ENCODE measurements at places on chromosomes 3 and 15.
A peak's percentile ranks its signal among the peaks of the same experiment; 100 is the strongest.

GRCh38 chr3:141227752-141228151, 3.9 kb upstream of the PXYLP1 start:
- no peak for DNase-seq

DNA sequence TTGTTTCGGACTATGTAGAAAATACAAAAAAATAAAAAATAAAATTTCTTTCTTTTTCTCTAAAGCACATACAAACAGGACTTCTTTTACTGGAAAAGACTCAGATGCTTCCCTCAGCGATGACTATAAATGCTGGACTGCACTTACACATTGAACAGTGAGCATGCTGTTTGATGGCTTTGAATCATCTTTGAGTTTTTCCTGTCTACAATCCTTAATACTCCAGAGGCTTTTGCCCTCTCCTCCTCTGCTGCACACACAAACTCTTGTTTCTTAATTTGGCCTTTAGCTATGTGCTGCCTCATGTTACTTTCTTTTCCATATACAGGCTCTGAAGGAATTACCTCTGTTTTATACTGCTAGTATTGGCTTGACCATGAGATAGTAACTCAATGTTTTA, 575.1 kb downstream of the EPHA3 start:
- DNase-seq = no peak

DNA sequence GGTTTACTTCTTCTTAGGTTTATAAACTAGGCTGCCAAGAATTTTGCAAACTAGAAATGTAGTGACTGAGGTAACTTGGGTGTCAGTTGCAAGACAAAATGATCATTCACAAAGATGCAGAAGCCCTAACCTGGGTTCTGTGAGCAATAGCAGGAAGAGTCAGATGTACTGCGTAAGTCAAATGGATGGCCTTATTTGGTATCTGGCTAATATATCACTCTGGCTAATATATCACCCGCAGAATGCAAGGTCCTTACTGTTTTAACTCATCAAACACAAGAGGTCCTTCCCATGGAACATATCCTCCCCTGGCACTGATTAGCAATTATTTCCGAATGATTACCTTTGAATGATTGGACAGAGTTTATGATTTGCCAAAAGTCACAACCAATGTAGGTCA, 37.4 kb downstream of the RBMS3 start:
- DNase-seq = peak; percentile 44

DNA sequence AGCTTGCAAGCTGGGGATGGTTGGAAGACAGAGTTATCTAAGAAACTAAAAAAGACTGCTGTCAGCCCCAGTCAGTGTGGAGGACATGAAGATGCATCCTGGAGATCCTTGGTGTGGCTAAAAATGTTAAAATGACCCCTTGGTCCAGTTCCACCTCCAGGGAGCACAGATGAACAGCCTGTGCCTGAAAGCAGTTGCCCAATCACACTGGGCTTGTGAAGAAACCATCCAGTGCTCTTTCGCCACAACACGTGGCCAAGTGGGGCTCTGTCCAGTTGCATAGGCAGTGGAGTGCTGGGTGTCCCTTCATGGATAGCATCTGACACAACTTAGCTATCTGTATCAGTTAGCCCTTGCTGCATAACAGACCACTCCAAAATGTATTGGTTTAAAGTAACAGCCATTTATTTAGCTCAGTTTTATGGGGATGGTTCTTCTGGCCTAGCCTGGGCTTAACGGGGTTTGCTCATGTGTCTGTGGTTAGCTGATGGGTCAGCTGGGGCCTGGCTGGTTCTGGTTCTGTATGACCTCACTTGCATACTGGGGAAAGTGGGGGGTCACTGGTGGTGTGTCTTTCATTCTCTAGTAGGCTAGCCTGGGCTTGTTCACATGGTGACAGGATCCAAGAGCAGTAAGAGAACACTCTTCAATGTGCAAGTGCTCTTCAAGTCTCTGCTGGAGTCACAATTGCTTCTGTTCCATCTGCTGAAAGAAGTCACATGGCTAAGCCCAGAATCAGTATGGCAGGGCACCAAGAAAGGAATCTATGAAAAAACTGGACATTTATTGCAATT, 226.2 kb downstream of the PDCD6IP start:
- no peak for DNase-seq

DNA sequence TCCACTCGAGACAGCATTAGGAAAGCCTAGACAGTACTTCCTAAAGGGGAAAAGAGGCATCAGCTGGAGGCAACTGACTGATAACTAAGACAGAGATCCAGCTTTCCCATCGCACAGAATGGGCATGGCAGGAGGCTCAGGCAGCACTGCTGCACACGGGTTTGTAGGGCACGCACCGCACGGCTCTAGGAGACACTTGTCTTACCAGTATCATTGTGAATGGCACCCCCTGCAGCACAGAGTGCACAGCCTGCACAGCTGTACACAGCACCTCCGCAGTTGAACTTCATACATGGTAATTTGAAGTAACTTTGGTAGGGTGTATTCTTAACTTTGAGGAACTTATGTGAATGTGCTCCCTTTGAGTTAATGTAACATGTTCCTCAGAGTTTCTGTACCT, 281.6 kb downstream of the PLCL2 start:
- no peak for DNase-seq

GRCh38 chr3:129632977-129633376, 26.5 kb upstream of the PLXND1 start:
- no peak for DNase-seq

DNA sequence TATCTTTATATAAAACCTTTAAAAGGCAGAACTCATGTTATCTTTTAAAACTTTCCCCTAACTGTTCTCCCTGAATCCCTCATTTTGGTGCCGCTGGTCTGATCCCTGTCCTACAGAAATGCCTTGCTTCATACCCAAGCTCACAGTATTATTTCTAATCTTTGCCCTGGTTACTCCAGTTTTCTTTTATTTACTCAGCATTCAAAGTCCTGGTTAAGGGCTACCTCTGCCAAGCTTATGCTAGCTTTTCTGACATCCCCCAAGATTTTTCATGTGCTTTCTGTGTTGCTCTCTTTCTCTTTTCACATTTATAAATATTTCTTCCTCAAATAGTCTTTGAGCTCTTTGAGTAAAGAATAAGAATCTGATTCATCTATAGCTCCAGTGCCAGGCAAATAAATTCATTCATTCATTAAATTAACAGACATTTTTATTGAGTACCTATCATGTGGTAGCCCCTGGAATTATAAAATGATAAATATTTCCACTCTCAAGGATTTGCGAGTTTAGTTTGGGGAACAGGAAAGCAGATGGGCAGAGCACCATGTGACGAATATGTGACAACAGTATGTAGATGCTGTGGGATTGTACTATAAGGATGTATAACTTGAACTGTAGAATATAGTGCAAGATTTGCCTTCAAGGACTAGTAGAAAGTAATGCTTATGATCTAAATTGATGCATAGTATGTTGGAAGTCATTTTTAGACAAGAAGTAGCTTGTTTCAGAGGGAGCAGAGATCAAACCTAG, 247.5 kb downstream of the LPP start:
- no peak for DNase-seq

- DNase-seq = no peak
Observed at GRCh38 chr3:101602731-101603130, 28.8 kb downstream of the PCNP start.

GRCh38 chr15:72365844-72366243, 10.0 kb downstream of the HEXA start:
- DNase-seq = no peak

- DNase-seq = no peak
Observed at GRCh38 chr15:73298522-73299245, 70.1 kb downstream of the HCN4 start.

GRCh38 chr3:138686771-138687221, 78.2 kb downstream of the FAIM start:
- DNase-seq = peak; percentile 82

GRCh38 chr3:23665741-23666140, 140.0 kb upstream of the UBE2E1 start:
- DNase-seq = no peak

- no peak for DNase-seq
Observed at GRCh38 chr3:51887620-51888019, 12.2 kb upstream of the IQCF5 start.

DNA sequence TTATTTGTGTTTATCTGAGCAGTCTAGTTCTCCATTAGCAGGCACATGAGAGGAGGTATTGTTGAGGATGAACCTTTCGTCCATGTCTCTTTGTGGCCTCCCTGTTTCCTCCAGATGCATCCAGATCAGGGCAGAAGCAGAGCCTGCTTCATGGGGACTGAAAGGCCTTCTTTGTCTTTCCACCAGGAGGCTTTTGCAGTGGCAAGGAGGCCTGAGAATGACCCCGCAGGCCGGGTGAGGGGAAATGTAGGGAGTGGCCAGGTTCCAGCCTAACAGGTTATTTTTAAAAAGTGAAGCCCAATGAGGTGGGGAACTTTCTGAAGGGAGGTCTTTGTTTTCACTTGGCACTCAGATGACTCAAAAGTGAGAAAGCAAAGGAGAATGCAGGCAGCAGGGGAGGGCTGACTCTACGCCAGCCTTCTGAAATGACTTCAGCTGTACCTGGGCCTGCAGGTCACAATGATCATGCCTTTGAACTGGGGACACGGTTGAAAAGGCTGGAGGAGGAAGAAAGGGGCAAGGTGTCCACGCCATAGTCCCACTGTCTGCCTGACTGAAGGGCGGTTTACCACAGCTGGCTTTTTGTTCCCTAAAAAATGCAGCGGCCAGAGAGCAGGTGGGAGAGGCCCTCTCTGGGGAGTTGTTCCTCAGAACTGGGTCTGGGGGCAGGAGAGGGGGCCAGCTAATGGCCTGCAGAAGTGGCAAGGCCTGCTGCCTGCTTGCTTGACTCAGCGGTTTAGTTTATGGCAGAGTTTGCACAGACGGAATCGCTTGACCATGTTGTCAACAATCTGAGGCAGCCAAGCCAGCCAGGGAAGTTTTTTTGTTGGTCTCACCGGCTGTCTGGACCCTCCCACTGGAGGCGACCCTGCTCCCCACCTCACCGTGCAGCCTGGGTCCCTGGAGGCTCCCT, 28.7 kb downstream of the CMTM7 start:
- peak; percentile 88 for DNase-seq

DNA sequence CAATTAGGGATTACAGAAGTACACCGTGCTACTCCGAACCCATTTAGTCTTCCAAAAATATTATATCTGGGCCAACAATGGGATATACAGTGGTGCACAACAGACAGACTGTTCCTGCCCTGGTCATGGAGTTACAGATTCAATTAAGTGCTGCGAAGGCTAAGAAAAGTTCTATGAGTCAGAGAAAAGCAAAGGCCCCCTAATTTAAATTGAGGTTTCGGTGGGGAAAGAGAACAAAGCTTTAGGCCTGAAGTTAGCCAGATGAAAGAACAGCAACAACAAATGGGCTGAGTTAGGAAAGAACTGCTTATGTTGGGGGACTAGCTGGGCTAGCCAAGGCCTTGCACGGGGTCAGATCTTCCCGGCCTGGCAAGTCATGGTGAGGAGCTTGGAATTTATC, 131.8 kb downstream of the MDFIC2 start:
- no peak for DNase-seq

DNA sequence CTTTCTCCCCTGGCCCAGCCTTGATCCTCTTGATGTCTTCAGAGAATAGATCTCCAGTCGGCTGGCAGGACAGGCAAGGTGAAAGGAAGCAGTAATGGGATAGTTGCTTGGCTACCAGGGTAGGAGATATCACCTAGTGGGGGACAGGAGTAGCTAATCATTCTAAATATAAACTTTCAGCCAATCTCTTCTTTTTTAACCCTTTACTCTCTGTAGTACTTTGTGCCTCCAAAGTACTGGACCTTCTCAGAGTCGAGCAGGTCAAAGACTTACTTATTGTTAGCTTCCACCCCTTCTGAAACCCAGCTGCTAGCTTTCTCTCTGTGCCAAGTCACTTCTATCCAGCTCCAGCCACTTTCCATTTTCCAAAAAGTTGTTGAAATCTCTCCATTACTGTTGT, 43.4 kb upstream of the FILIP1L start:
- no peak for DNase-seq

DNA sequence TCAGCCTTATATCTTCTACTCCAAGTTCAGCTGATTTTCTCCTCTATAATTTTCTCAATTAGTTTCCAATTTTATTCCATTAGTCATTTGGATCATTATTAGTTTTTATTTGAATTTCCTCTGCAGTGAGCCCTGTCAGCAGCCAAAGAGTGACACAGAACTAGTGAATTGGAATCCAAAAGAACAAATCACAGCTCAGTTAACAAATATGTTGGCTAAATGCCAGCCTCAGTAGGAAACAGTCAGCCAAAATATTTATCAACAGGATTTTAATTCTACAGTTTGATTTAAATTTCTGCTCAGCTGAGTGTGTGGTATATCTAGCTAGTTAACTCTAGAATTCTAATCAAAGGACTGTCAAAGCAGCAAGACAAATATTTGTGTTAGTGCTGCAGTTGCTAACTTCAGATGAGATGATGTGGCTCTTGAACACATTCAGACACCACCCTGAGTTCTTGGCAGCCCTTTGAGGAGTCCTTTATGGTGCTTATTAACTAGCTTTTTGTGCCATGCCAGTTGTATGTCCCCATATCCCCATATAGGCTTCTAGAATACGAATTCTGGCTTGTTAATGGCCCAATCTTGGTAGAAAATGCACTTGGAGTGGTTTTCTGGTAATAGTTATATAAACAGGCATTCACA, 194.5 kb downstream of the CPNE4 start:
- DNase-seq = no peak

- no peak for DNase-seq
Observed at GRCh38 chr15:33315044-33315443, 4.3 kb downstream of the RYR3 start.

GRCh38 chr3:159892171-159892795, 96.4 kb upstream of the IL12A start:
- DNase-seq = no peak

DNA sequence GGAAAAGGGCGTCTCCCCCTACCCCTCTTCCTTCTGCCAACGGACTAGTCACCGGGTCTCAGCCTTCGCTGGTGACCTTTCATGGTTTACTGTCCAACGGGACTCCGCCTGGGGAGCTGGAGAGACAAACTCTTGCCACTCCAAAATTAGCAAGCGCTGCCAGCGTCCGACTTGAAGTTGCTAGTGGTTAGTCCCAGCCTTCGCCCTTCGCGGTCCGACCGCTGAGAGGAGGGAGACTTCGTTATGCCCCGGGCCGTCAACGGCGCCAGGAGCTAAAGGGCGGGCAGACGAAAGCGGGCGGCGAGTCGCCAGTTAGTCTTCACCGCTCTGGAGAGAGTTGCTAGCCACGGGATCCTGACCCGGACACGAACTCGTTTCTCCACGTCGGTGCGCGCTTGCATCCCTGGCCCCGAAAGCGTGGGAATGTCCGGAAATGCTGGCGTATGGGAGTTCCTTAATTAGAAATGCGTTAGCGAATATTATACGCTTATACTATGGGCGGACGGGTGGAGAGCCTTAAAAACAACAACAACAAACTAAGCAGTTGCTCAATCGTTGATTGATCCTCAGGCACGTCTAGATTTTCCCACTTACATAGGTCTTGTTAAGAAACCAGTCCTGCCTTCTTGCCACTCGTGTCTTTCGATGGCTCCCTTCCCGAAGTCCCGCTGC, 716 bp downstream of the SMC4 start:
- DNase-seq = peak; percentile 48

- DNase-seq = no peak
Observed at GRCh38 chr3:141312354-141313092, 55.8 kb upstream of the ZBTB38 start.

DNA sequence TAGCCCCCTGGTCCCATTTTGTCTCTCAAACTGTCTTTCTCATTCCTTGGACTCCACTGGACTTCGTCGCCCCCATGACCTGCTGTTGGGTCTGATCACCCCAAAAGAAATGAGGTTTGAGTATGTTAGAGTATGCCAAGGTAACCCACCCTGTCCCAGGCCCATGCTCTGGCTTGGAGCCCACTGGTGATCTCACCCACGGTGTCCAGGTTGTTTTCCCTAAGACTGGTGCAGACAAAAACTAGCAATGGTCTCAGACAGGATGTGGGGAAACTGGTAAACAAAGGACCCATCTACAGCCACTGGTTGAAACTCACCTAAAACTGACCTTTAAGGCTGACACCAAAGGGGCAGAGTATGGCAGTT, 38.9 kb downstream of the EFCAB12 start:
- DNase-seq = no peak
